ENCODE measurements at places on chromosomes 2 and 18. TPM values are rescaled to one million over a fixed set of nuclear protein-coding genes. Genes with fewer than 3 reads are reported as not detected.

Gene CYS1
- total RNA-seq: 0.33 TPM

Gene ITGA4
- total RNA-seq: 5.4 TPM

Gene NEB
- 1.2 TPM for total RNA-seq

Gene REEP1
- 0.98 TPM for total RNA-seq

Gene FAM237A
- total RNA-seq: not detected

Gene OTOS
- total RNA-seq: not detected

Gene ANTXR1
- 2.6 TPM for total RNA-seq

Gene SPP2
- total RNA-seq: not detected

Gene DSEL
- total RNA-seq: 25.1 TPM

Gene SPEG
- 1.4 TPM for total RNA-seq

Gene NFU1
- 39.5 TPM for total RNA-seq

Gene PAIP2B
- 0.33 TPM for total RNA-seq
